Iris pigment epithelial cell (primary cell): ENCODE measurements at places on chromosomes 1 and 21.
A peak's percentile ranks its signal among the peaks of the same experiment; 100 is the strongest.

DNA sequence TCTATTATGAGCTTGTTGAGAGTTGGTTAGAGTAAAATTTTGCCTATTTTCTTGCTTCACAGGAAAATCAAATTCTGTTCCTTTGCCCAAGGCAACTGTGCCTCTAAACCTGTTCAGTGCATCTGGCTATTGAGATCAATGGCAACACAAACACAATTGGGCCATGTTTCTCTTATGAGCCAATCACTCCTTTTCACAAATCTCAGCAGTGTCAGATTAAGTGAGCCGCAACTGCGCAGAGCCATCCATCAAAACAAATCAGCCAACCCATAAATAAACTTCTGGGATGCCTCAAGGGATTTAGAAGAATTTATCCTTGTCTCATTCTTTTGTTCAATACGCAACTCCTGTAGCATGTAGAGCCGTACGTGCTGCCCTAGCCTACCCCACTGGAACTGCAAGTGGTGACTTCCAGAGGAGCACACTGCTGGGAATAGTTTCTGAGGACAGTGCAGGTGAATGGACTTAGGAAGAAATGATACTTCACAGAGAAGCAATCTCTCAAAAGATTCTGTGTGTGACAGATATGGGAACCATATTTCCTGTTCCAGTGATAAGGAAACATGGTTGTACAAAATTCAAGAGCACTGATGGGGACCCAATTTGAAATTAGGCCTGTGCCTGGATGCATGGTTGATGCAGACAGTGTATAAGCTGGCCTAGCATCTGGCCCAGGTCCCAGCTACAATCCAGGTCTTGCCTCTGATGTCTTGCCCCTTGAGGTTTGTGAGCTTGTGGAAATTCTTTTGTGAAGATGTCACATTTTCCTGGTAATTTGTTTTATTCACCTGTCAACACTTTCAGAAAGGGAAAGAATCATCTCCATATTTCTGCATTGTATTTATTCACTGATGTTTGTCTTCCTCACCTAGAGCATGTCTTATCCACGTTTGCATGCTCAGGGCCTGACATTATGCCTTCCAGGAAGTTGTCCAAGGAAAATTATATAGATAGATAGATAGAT is 166.2 kb downstream of the URB2 start:
- peak; percentile 3 for DNase-seq

DNA sequence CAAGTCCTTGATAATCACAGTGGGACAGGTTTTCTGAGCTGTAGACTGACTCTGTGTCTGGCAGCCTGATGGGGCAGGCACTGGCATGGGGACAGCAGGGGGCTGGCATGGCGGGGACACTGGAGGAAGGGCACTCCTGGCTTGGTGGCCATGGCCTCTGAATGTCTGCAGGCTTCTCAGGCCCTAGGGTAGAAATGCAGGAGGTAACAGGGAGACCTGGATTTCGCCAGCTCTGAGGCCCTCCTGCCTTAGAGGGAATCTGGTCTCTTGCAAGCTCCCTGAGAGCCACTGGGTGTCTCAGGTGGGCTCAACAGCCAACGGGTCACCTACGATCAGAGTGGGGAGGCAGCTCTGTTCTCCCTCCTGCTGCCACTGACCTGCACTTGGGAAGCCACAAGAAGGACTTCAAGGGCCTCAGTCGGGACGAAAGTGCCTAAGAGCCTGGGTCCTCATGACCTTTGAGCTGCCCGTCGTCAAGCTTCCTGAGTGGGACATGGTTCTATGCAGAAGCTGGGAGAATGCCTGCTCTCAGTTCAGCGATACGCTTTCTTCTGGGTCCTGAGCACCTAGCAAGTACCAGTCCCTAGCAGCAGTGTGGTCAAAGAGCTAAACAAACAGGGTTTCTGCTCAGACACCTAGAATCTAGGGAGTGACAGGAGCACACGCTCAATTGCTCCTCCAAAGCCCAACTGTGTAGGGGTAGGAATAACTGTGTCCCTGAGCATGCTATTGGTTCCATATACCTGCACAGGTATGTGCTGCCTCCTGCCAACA is 569.0 kb downstream of the PTPRU start:
- DNase-seq: no peak

DNA sequence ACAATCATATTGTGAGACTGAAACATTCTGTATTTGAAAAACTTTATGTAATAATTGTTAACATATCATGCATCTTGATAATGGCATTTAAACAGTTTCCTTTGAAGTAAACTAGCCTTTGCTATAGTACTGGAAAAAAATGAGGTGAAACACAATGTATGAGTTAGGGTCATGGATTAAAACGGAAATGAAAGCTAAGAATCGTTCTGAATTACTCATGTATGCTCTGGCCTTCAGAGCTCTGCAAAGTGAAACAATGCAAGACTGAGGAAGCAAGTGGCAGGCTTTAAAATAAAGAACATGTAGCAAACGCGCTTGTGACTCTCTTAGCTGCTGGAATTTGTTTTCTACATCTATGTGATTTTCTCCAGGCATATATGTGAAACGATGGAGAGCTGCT is 317.1 kb downstream of the DPYD start:
- peak; percentile 65 for DNase-seq

GRCh38 chr1:75967719-75968118 is 35.5 kb upstream of the ASB17 start:
- DNase-seq: no peak

DNA sequence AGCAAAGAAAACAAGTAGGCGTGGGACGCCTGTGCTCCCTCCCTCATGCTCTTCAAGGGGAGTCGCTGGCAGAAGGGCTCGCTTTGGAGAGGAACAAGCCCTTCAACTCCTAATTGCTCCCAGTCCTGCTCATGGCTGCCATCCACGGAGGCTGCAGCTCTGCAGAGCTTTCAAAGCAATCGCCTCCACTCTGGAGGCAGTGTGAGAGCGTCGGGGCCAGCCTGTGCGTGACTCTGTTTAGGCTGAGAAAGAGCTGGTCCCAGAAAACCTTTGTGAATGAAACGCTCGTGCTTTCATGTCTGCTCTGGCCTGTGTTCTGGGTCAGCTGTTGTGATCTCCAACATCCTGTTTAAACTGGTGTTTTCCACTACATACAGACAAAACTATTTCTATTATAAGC is 23.9 kb upstream of the RUNX1 start:
- DNase-seq: peak; percentile 78

DNA sequence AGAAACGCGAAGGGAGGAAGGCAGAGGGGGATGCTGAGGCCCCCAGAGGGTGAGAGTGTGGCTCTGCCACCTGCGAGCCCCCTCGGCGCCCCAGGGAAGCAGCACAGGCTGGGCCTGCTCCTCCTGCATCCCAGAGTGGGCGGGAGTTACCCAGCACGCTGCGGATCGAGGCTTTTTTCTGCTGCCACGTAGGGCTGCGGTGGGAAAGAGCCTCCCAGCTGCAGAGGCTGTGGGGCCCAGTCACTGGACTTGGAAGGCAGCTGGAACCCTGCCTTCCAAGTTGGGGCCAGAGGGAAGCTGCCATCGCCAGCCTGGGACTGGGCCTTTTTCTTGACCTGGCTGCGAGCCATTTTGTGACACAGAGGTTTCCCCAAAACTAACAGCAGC is 2.3 kb upstream of the GRIK3 start:
- no peak for DNase-seq

DNA sequence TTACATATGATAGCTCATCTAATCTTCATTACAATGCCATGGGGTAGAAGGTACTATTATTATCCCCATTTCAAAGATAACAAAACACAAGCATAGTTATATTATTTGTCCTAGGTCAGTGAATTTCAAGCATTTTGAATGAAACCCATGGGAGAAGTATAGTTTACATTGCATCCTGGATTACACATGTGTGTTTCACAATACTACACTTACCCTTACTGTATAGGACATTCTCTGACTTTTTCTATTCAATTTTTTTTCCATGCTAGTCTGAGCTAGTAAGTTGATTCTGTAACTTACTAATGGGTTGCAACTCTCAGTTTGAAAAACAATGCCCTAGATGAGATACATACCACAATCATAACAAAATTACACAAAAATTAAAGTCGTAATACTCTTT is 8.7 kb upstream of the GPX7 start:
- DNase-seq: no peak

- no peak for DNase-seq
Measured at GRCh38 chr1:901108-901859, 22.4 kb upstream of the SAMD11 start.

DNA sequence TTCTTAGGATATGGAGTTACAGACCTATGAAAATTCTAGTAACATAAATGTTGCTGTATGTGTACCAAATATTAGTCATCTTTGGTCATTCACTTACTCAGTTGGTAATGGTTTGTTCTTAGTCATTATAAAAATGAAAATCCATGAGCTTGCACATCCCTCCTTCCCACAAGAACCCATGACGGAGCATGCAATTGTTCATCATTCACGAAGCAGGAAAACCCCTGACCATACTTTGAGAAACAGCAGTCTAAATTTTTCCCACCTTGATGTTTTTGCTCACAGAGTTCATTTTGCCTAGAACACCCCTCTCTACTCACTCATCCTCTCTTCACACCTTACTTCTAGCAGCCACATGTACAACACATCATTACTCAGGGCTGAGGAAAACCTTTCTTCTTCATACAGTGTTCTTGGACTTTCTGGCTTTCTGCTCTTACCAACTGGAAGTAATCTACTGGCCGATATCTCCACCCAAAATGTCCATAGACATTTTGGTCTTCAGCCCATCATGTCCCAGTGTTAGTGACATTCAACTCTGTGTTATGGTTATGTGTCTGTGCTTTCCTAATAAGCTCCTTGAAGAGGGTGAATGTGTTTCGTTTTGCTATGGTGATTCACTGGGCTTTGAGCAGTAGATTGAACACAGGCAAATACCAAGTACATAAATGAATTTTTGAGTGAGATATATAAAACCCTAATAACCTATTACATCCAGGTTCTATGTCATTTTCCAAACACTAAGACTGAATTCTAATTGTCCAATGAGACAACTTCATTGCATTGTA is 189.9 kb downstream of the ZC3H11B start:
- DNase-seq: peak; percentile 30

DNA sequence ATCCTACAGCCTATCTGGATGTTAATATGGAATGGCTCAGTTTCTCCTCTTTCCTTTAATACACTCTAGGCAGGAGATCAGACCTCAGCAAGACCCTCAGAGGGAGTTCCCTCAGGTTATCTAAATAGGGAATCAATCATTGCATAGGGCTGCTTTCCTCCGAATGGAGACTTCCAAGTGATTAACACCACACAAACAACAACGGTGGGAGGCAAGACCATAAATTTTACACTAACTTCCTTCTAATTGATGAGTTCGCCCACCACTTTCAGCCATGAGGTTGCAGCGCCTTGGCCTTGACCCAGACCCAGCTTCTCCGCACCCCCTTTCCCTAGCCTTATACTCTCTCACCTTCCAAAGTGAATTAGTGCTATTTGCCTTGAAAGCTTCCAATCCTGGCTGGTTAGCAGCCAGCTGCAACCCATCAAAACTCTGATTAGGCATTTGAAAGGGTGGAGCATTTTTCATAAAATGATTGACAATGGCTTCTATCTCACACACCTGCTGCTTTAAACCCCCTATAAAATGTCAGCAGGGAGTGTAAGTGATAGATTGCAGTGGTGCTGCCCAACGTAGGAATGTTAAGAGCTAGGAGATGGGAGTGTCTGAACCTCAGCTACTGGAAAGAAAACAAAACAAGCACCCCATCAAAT is 534.9 kb upstream of the USP24 start:
- no peak for DNase-seq

GRCh38 chr1:41245659-41246058 is 3.6 kb upstream of the SCMH1 start:
- peak; percentile 69 for DNase-seq

DNA sequence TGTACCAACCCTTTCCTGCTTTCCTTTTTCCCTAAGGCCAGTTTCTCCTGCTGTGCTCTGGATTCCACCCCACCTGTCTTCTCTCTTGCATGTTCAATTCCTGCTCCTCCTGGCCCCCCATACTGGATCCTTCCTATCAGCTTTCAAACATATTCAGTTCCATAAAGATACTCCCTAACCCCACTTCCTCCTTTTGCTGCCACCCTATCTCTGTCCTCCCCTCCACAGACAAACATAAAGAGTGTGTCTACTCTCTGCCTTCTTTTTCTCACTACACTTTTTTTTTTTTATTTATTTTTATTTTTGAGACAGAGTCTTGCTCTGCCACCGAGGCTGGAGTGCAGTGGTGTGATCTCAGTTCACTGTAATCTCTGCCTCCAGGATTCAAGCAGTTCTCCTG is 16.9 kb upstream of the RPF1 start:
- DNase-seq: no peak

DNA sequence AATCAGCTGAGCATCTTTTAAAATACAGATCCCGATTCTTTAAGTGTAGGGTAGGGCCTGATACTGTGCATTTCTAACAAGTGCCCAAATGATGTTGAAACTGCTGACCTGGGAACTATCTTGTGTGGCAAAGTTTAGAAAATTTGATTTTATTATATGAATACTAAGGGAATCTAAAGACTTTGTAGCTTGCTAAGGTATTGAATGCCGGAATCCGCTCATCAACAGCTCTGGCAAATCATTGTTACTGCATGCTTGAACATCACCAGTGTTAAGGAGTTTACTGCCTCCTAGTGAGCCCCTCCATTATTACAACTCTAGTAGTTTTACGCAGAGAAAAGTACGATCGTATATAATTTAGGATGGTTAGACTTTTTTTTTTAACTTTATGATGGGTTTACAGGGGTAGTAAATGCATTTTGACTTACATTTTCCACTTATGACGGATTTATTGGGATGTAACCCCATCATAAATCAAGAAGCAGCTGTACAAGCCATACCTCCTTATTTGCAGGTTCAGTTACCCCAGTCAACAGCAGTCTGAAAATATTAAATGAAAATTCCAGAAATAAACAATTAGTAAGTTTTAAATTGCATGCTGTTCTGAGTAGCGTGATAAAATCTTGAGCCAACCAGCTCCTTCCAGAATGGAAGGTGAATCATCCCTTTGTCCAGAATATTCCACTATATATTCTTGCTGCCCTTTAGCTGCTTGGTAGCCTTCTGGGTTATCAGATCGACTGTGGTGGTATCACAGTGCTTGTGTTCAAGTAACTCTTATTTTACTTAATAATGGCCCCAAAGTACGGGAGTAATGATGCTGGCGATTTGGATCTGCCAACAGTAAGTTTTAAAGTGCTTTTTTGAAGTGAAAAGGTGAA is 892 bp downstream of the TYW3 start:
- peak; percentile 81 for DNase-seq

- DNase-seq: peak; percentile 47
Measured at GRCh38 chr1:91026777-91027176, 4.9 kb upstream of the ZNF644 start.

DNA sequence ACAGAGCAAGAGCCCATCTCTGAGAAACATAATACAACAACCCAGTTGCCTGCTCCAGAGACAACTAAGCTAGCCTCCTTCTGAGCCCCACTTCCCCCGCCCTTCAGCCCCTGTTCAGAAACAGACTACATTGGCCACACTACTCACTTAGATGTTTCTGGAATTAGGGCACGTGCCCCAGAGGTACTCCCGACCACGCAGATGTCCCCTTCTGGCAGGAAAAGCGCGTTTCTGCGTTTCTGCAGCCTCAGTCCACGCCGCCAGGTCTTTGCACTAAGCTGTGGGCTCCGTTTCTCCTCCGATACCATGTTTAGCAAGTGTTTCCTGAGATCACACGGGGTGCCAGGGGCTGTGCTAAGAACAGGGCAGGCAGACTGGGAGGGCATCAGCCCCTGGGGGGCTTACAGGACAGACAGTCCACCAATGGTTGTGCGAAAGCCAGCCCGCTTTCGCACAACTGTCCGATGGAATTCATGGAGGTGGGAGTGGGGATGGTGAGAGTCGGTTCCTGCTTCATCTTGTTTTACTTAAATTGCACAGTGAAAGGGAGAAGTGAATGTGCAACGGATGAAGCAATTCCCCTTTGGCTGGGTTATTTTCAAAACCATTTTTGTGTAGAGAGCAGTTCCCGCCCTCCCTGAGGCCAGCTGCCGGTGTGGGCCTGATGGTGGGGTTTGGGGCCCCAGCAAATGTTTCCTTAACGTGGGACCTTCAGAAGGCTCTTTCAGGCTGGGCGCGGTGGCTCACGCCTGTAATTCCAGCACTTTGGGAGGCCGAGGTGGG is 2.7 kb downstream of the PIK3CD start:
- DNase-seq: no peak
